ENCODE measurements at places on chromosomes 3 and 15. TPM values are rescaled to one million over a fixed set of nuclear protein-coding genes. Genes with fewer than 3 reads are reported as not detected.

GRCh38 chr3:186525369-186526255 is 18.6 kb downstream of the CRYGS start:
- no peaks in the 10 kb centered on the region for H3K27me3 ChIP-seq
- H3K4me1 ChIP-seq, result peaks cover 21% of the 10 kb centered on the region
- H3K36me3 ChIP-seq, result no peaks in the 10 kb centered on the region
- no peak overlapping the region for H3K27ac ChIP-seq

GRCh38 chr15:89330881-89331595 is 3.6 kb downstream of the POLG start:
- peaks cover under 1% of the 10 kb centered on the region for H3K27me3 ChIP-seq
- no peak overlapping the region for H3K27ac ChIP-seq
- H3K4me3 ChIP-seq, result no peak overlapping the region
- H3K36me3 ChIP-seq, result peaks cover 49% of the 10 kb centered on the region
- no peak for DNase-seq

DNA sequence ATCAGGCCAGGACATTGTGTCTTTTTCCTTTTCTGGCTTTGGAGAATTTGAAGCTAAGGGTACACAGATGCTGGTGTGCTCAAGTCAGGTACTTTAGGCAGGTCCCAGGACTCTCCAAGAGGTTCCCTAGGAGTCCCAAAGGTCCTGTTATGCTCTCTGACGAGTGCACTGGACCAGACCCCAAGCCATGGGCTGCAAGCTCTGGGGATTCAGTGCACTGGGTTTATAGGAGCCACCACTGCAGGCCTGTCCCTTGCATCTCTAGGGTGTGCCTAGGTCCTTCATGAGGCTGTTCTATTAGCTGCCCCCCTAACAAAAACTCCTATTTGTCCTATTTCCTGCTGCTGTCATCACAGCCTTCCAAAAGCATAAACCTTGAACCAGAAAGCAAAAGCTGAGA is 31.9 kb upstream of the BFSP2 start:
- H3K27me3 ChIP-seq, result no peaks in the 10 kb centered on the region
- no peak overlapping the region for H3K4me3 ChIP-seq
- H3K4me1 ChIP-seq, result no peaks in the 10 kb centered on the region
- DNase-seq, result no peak

DNA sequence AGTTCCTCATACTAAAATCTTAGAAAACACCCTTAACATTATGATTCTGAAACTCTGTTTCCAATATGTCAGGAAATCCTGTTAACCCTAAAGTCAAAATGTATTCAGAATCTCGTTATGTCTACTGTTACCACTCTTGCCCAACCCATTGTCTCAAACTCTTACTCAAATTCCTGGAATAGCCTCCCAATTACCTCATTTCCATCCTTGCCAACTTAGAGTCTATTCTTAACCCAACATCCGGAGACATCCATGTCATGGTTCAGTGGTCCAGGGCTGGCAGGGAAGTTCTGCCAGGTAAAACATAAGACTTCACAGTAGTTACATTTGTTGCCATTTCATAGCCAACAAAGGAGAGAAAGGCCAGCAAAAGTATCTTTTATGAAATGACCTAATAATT is 593.9 kb downstream of the PYDC2 start:
- no peaks in the 10 kb centered on the region for H3K36me3 ChIP-seq
- H3K4me1 ChIP-seq, result no peaks in the 10 kb centered on the region
- no peak for DNase-seq
- H3K27ac ChIP-seq, result no peak overlapping the region

DNA sequence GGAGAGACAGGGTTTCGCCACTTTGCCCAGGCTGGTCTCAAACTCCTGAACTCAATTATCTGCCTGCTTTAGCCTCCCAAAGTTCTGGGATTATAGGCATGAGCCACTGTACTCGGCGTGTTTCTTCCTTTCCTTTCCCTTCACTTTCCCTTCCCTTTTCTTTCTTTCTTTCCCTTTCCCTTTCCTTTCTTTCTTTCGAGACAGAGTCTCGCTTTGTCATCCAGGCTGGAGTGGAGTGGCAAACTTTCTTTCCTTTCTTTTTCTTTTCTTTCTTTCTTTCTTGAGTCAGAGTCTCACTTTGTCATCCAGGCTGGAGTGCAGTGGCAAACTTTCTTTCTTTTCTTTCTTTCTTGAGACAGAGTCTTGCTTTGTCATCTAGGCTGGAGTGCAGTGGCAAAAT is 17.4 kb upstream of the LDHAL6B start:
- H3K36me3 ChIP-seq, result peaks cover 19% of the 10 kb centered on the region
- H3K27me3 ChIP-seq, result no peaks in the 10 kb centered on the region
- H3K4me3 ChIP-seq, result no peak overlapping the region
- DNase-seq, result no peak

DNA sequence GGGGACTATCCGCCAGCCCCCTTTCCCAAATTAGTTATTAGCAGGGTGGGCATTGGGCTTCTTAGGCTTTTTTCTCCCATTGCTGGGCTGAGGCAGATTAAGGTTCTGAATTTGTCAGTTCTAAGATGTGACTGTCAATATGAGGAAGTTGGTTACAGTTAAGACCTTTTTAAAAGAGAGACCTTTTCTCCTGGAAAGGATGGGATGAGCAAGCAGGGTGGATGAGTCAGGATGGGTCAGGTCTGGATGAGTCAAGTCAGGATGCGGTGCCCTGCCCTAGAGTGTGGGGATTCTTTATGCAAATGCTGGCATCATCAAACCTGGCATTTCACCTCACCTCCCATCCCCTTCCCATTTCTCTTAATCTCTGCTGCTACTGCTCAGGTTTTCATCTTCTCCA is 1.9 kb downstream of the AEN start:
- no peak for DNase-seq
- peak overlapping the region; percentile 100 for H3K4me3 ChIP-seq
- peaks cover 40% of the 10 kb centered on the region for H3K36me3 ChIP-seq
- no peak overlapping the region for H3K27ac ChIP-seq
- H3K27me3 ChIP-seq, result no peaks in the 10 kb centered on the region
- peaks cover 52% of the 10 kb centered on the region for H3K4me1 ChIP-seq

GRCh38 chr15:31271711-31272557 is 54.7 kb upstream of the KLF13 start:
- no peaks in the 10 kb centered on the region for H3K4me1 ChIP-seq
- H3K27ac ChIP-seq, result no peak overlapping the region
- H3K27me3 ChIP-seq, result no peaks in the 10 kb centered on the region
- no peaks in the 10 kb centered on the region for H3K36me3 ChIP-seq

GRCh38 chr3:160537729-160538128 is 27.6 kb downstream of the KPNA4 start:
- DNase-seq, result no peak
- peaks cover 4% of the 10 kb centered on the region for H3K36me3 ChIP-seq
- 0 out of 2 replicates have a peak, but pooled peaks cover 4% of the 10 kb centered on the region for H3K4me1 ChIP-seq

- H3K4me3 ChIP-seq, result no peak overlapping the region
- no peaks in the 10 kb centered on the region for H3K27me3 ChIP-seq
- no peak overlapping the region for H3K27ac ChIP-seq
Observed at GRCh38 chr3:172371544-172371943, 76.7 kb downstream of the GHSR start.

DNA sequence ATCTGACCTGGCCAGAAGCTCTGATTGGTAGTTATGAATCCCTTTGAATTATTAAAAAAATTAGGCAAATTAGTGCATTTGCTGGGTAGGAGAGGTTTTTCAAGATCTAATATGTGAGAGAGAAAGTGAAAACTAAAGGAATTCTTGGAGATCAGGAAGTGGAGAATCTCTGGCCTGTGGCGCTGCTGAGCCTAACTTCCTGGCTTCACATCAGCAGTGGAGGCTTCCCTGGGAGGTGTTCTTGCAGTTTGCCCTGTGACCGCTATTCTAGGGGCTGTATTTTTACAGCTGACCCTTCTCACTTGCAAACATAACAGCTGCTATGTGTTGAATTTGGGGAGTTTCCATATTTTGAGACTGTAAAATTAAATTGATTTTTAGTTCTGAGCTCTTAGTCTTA is 166.4 kb downstream of the ATG7 start:
- DNase-seq, result no peak
- no peaks in the 10 kb centered on the region for H3K36me3 ChIP-seq
- H3K4me1 ChIP-seq, result no peaks in the 10 kb centered on the region
- H3K27ac ChIP-seq, result no peak overlapping the region
- no peaks in the 10 kb centered on the region for H3K27me3 ChIP-seq
- H3K4me3 ChIP-seq, result no peak overlapping the region

The RPL15 gene
- 2,868 TPM for total RNA-seq
